ENCODE measurements at places on chromosomes 6 and 20.
A peak's percentile ranks its signal among the peaks of the same experiment; 100 is the strongest.

DNA sequence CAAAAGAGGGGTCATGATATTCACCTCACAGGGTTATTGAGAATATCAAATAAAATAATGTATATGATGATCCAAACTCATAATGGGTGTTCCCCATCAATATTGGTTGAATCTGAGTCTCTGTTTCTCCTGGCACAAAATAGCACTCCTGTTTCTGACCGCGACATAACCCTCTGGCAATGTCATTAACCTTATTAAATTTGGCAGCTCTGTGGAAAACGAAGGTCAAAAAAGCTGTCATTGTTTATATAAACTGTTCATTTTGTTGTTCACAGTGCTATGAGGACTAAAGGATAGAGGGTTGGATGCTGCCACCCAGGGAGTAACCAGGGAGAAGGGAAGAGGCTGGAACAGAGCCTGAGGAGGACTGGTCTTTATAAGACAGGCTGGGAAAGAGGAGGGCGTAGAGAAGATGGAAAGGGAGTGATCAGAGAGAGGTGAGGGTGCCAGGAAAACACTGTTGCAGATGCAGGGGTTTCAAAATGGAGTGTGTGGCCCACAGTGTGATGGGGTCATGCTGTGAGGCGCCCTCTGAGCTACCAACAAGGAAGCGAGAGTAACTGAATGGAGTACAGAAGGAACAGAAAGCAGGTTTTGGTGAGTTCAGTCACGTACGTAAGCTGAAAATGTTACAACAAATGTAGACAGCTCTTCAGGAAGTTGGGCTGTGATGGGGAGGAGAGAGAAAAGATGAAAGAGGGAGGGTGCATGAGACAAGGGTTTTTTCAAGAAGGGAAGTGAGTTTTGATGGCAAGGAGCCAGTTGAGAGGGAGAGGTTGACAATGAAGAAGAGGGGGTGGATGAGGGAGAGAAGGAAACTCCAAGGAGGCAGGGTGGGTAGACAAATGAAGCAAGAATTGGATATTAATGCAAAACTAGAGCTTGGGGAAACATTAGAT, 251.6 kb upstream of the TAB2 start:
- no peak for DNase-seq

GRCh38 chr6:10166031-10166430, 248.8 kb downstream of the TFAP2A start:
- DNase-seq, result no peak

GRCh38 chr20:9518576-9519175, 4.3 kb downstream of the LAMP5 start:
- DNase-seq, result no peak

DNA sequence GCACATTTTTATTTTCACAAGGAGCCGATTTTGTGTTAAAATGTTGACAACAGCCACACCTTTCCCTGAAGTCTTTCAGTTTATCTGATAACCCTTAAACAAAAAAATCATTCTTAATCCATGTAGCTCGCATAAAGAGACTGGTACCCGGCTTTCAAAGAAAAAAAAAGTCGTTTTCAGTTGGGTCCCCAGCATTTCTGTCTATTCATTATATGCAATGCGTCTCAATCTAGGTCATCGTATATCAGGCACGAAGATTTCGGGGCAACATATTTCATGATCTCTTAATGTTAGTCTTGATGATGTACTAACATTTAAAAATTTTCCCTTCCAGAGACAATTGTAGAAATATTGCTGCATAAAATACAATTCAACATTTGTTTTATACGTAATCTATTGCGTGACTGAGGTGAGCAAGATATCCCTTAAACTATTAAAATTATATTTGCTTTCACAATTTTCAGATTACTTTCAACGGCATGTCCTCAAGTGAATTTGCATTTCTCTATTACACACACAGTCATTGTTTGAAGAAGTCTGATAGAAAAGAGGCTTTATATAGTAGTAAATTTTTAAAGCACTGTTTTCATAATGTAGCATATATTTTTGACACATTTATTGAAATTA, 2.9 kb upstream of the TUBB2B start:
- DNase-seq, result no peak

GRCh38 chr6:135397172-135397952, 100.2 kb downstream of the AHI1 start:
- DNase-seq, result no peak

DNA sequence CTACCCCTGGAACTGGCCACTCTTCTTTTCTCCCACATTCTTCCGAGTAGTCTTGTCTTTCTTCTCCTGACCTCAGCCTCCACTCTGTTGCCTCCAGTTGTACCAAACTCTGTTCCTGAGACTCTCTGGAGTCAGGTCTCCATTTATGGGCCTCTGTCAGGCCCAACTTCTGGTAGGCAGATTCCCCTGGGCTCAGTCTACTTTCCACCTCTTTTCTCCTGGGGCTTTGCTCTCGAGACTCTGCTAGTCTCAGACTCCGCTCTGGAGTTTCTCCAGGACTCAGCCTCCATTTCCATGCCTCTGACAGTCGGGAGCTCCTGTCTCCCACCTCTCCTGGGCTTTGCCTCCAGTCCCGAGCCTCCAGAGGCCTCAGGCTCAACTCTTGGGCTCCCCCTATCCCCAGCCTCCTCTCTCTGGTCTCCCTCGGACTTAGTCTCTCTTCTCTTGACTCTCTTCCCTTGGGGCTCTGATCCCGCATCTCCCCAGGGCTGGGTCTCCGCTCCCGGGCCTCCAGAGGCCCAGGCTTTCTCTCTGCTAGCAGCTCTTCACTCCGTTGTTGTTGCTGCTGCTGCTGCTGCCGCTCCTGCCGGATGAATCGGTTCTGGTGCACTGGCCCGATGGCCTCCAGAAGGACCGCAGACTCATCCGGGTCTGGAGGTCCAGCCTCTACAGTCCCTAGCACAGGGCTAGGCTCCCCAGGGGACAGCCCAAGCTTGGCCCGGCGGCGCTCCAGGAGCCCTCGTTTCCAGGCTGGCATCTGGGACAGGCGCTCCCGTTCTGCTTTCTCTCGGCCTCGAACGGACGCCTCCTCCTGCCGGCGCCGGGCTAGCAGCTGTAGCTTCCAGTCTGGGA, 1.1 kb downstream of the PPP1R18 start:
- no peak for DNase-seq

DNA sequence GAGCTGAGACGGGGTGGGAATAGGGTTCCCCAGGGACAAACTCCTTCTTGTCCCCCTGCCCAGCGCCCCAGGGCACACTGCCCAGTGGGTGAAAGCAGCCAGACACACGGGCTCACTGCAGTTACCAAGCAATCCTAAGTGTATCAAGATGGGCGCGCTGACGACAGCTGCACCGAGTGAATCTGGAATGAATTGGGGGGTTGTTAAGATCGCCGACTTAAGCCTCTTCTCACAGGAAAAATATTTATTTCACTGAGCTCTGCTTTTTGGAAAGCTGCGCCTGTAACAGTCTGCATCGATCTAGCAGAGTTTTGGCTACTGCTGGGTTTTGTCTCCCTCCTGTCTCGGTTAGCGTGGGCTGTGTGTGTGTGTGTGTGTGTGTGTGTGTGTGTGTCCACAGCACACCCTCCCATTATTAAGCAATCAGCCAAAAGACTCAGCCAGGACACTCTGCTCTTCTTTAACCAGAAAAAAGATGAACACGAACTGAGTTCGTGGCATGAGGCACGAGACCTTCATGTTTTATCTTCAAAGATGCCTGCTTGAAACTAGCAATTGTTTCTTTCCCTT, 35.9 kb downstream of the RIPOR3 start:
- DNase-seq, result peak; percentile 71

DNA sequence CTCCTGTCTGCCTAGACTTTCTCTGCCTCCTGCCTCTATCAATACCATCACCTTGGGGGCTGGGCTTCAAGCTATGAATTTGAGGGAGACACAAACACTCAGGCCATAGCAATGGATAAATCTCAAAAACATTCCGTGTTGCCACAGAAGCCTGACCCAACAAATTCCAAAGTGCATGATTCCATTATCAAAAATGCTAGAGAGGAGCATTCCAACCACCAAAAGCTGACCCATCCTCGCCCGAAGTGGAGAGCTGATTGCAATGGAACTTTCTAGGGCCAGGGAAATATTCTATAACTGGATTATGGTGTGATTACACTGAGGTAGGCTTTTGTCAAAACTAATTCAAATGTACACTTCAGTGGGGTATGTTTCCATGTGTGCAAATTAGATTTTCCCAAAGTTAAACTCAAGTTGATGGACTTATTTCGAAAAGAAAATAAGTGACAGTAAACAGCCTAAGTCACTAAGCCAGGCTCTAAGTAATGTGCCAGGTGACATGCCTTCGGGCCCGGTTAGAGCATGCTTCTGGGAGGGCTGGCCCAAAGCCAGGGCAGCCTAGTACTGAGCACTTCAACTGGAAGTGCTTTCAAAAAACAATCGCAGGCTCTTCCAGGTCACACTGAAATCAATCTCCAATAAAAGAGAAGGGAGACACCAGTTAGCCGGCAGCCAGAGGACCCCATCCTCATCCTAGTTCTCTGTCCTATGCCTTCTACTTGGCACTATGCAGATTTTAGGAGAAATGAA, 142.3 kb downstream of the TBXT start:
- DNase-seq, result peak; percentile 66

GRCh38 chr20:57030611-57031600, 235.5 kb downstream of the BMP7 start:
- peak; percentile 88 for DNase-seq

DNA sequence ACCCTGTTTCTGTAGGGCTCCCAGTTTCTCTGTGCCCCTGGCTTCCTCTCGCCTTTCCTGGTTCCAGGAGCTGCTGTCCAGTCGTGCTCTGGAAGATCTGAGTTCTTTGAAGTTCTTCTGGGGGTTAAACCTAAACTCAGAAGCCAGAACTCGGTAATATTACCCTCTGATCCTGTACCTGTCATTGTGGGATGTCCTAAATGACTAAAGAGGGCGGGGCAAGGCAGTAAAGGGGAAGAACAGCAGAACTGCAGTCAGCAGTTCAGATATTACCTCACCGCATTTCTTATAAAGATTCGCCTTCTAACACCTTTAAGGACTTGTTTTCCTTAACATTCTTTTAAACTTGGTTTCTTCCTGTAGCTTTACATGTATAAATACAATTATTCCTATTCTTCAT, 63.9 kb downstream of the FAM120B start:
- DNase-seq, result no peak

DNA sequence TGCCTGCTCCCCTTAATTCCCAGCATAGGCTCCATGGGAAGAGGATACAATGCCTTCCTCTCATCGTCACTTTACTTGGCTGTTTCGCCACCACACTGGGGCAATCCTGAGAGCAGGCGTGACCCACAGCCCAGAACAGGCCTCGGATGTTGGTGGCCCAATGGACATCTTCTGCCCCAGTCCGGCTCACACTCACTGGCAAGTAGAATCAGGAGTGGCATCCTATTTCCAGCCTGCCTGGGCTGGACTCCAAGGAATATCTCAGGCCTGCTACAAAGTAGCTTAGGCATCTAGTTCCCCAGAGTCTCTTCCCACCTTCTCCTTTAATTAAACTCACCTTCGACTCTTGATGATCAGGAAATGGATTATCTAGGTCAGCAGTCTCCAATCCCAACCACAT, 110.5 kb downstream of the LRFN2 start:
- no peak for DNase-seq

DNA sequence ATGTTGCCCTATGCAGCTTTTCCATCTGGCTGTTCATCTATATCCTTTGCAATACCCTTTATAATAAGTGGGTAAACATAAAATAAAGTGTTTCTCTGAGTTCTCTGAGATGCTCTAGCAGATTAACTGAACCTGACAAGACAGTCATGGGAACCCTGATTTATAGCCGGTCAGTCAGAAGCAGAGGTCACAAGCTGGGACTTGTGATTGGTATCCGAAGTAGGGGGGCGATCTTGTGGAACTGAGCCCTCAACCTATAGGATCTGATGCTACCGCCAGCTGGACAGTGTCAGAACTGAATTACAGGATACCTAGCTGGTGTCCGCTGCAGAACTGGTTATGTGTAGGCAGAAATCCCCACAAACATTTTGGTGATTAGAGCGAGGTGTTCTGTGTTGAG, 39.0 kb downstream of the SLC17A5 start:
- no peak for DNase-seq

GRCh38 chr20:11838076-11838636, 79.5 kb upstream of the BTBD3 start:
- no peak for DNase-seq

GRCh38 chr20:59322585-59323454, 22.4 kb downstream of the EDN3 start:
- peak; percentile 30 for DNase-seq

DNA sequence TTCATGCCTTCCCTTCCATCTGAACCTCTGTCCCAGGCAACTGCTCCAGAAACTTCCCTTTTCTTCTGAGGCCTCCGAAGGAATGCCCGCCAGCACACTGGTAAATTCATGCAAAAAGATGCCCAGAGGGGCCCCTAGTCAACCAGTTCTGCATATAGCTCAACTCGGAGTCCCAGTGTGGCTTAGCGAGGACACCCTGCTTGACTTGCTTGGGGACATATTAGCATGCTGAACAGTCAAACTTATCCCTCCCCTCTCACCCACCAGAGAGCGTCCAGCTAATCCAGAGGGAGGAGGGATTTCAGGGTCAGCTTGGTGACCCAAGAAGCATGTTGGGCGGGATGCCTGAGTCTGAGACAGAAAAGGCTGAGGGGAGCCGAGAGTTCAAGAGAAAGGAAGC, 23.0 kb upstream of the MDFI start:
- DNase-seq, result no peak

- no peak for DNase-seq
These were observed 25.9 kb downstream of the SHLD1 start for GRCh38 chr20:5776077-5776476.

DNA sequence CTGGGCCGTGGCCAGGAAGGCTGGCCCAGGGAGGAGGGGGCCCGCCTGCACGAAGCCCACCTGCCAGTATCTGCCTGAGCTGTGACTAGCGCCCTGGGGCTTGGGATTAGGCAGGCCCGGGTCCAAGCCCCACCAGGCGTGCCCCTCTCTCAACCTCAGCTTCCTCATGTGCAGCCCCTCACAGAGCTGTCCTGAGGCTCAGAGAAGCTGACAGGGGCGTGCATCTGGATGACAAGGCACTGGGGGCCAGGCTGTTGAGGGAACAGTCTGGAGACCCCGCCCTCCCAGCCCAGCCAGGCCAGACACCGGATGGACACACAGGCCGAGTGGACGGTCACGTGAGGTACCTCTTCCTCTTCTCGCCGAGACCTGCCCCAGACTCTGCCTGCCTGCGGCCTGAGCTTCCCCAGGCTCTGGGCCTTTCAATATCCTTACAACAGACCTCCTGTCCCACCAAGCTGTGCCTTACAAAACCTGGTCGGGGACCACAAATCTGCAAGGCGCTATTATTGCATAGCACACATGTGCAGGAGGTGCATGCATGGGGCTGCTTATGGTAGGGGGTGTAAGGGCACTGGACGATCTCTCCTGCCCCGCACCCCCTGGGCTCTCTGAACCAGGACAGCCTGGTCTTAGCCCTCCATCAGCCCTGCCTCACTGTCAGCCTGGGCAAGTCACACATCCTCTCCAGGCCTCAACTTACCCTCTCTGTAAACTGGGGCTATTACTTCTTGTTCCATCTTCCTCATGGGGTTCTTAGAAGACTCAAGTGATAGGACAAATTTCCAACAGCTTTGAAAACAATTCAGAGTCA, 20.0 kb downstream of the NOL4L start:
- no peak for DNase-seq

- DNase-seq, result no peak
These were observed 392 bp downstream of the TRIM31 start for GRCh38 chr6:30112402-30112994.

GRCh38 chr20:17637985-17638640, 43.9 kb downstream of the RRBP1 start:
- no peak for DNase-seq
